Smooth muscle cell of bladder (primary cell): ENCODE measurements at places on chromosomes 2 and 18. TPM values are rescaled to one million over a fixed set of nuclear protein-coding genes. Genes with fewer than 3 reads are reported as not detected.

The OR6B2 gene
- total RNA-seq: not detected in 2 replicates

The QPCT gene
- 4.0 and 9.5 TPM in 2 replicates for total RNA-seq

The SERPINB4 gene
- 0.14 and 0.46 TPM in 2 replicates for total RNA-seq

The KLHL30 gene
- total RNA-seq: 0.46 and 0.57 TPM in 2 replicates

The DCDC2C gene
- not detected in 2 replicates for total RNA-seq

The GAD1 gene
- total RNA-seq: 0.09 and 0.28 TPM in 2 replicates

The HOXD13 gene
- total RNA-seq: 0.09 and 0.28 TPM in 2 replicates

The CROCC2 gene
- total RNA-seq: 0.09 and 0.14 TPM in 2 replicates

The EGR4 gene
- not detected in 2 replicates for total RNA-seq

The CGREF1 gene
- 7.0 and 8.2 TPM in 2 replicates for total RNA-seq

The FAM110C gene
- total RNA-seq: 0.09 TPM in 1 of 2 replicates, not detected in the other

The DLGAP1 gene
- 0.09 and 0.14 TPM in 2 replicates for total RNA-seq

The SERPINB13 gene
- not detected in 2 replicates for total RNA-seq

The FBXO48 gene
- total RNA-seq: 0.28 TPM in 2 replicates

The TFPI gene
- 275 and 292 TPM in 2 replicates for total RNA-seq

The PLEKHH2 gene
- 4.6 and 5.3 TPM in 2 replicates for total RNA-seq

The TMEM198 gene
- 1.3 and 1.8 TPM in 2 replicates for total RNA-seq

The ABI2 gene
- total RNA-seq: 21.9 and 25.1 TPM in 2 replicates

The TEX44 gene
- total RNA-seq: not detected in 2 replicates

The NT5C1B gene
- not detected in 2 replicates for total RNA-seq

The TIGD1 gene
- total RNA-seq: 1.1 and 1.8 TPM in 2 replicates

The ACMSD gene
- under 0.01 TPM in 1 of 2 replicates, not detected in the other for total RNA-seq

The CASP10 gene
- 6.4 and 9.1 TPM in 2 replicates for total RNA-seq

The SERPINB2 gene
- total RNA-seq: 0.74 and 1.00 TPM in 2 replicates
